ENCODE measurements at places on chromosomes 3 and 15.

- H3K27me3 ChIP-seq = no peaks in the 10 kb centered on the region
- no peak overlapping the region for H3K4me3 ChIP-seq
- DNase-seq = no peak
- no peak overlapping the region for H3K27ac ChIP-seq
Measured at GRCh38 chr3:126517986-126518778, 609 bp upstream of the UROC1 start.

- H3K27ac ChIP-seq = no peak overlapping the region
- no peaks in the 10 kb centered on the region for H3K36me3 ChIP-seq
- no peaks in the 10 kb centered on the region for H3K4me1 ChIP-seq
- H3K4me3 ChIP-seq = no peak overlapping the region
- no peaks in the 10 kb centered on the region for H3K27me3 ChIP-seq
Measured at GRCh38 chr3:61358364-61358763, 107.1 kb upstream of the FHIT start.

DNA sequence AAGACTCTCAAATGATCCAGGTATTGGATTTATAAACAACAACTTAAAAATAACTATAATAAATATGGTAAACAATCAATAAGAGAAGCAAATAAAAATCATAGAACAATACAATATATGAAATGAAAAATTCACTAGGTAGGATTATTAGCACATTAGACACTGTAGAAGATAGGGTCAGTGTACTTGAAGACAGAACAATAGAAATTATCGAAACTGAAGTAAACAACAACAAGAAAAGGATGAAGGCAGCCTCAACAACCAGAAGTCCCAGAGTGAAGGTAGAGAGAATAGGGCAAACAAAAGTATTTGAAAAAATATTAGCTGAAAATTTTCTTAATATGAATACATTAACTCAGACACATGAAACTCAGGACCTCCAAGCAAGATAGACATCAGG lies 11.9 kb downstream of the IQCB1 start:
- DNase-seq = no peak
- H3K36me3 ChIP-seq = peaks cover 56% of the 10 kb centered on the region
- no peak overlapping the region for H3K4me3 ChIP-seq
- H3K27ac ChIP-seq = peak overlapping the region; percentile 45
- peaks cover 6% of the 10 kb centered on the region for H3K4me1 ChIP-seq

- H3K27me3 ChIP-seq = no peaks in the 10 kb centered on the region
- H3K4me3 ChIP-seq = no peak overlapping the region
- no peak for DNase-seq
- H3K36me3 ChIP-seq = no peaks in the 10 kb centered on the region
- no peaks in the 10 kb centered on the region for H3K4me1 ChIP-seq
Measured at GRCh38 chr3:151321526-151321925, 4.9 kb upstream of the GPR87 start.

DNA sequence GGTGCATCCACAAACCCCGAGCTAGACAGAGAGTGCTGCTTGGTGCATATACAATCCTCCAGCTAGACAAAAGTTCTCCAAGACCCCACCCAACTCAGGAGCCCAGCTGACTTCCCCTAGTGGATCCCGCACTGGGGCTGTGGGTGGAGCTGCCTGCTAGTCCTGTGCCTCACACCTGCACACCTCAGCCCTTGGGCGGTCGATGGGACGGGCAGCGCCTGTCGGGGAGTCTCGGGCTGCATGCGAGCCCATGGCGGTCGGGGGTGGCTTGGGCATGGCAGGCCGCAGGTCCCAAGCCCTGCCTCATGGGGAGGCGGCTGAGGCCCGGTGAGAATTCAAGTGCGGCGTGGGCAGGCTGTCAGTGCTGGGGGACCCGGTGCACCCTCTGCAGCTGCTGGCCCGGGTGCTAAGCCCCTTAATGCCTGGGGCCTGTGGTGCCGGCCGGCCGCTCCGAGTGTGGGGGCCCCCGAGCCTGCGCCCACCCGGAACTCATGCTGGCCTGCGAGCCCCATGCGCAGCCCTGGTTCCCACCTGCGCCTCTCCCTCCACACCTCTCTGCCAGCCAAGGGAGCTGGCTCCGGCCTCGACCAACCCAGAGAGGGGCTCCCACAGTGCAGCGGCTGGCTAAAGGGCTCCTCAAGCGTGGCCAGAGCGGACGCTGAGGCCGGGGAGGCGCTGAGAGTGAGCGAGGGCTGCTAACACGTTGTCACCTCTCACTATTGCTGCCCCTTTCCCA lies 31.0 kb downstream of the ZNF589 start:
- H3K4me1 ChIP-seq = no peaks in the 10 kb centered on the region
- DNase-seq = no peak
- H3K36me3 ChIP-seq = peaks cover 18% of the 10 kb centered on the region
- no peaks in the 10 kb centered on the region for H3K27me3 ChIP-seq

- no peaks in the 10 kb centered on the region for H3K27me3 ChIP-seq
- H3K36me3 ChIP-seq = no peaks in the 10 kb centered on the region
- no peak overlapping the region for H3K27ac ChIP-seq
- no peak overlapping the region for H3K4me3 ChIP-seq
- no peaks in the 10 kb centered on the region for H3K4me1 ChIP-seq
Measured at GRCh38 chr3:165644331-165644730, 192.9 kb downstream of the BCHE start.

GRCh38 chr3:90011131-90011530 lies 903.7 kb downstream of the EPHA3 start:
- H3K4me3 ChIP-seq = no peak overlapping the region
- H3K27ac ChIP-seq = peak overlapping the region; percentile 7
- H3K27me3 ChIP-seq = no peaks in the 10 kb centered on the region
- DNase-seq = no peak

- no peaks in the 10 kb centered on the region for H3K36me3 ChIP-seq
- no peak overlapping the region for H3K27ac ChIP-seq
- no peak for DNase-seq
- no peak overlapping the region for H3K4me3 ChIP-seq
- no peaks in the 10 kb centered on the region for H3K27me3 ChIP-seq
- H3K4me1 ChIP-seq = no peaks in the 10 kb centered on the region
Measured at GRCh38 chr15:57025264-57025926, 107.0 kb downstream of the TCF12 start.

DNA sequence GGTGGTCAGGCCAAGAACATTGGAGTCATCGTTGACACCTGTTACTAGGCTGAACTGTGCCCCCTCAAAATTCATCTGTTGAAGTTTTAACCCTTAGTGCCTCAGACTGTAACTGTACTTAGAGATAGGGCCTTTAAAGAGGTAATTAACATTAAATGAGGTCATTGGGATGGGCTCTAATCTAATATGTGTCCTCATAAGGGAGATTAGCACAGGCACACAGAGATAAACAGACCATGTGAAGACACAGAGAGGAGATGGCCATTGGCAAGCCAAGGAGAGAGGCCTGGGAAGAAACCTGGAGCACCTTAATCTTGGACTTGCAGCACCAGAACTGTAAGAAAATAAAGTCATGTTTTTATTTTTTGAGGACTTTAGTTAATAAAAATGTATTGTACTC lies 59.6 kb downstream of the PLCL2 start:
- H3K4me3 ChIP-seq = no peak overlapping the region
- no peaks in the 10 kb centered on the region for H3K4me1 ChIP-seq
- H3K27ac ChIP-seq = no peak overlapping the region
- DNase-seq = no peak
- no peaks in the 10 kb centered on the region for H3K27me3 ChIP-seq

DNA sequence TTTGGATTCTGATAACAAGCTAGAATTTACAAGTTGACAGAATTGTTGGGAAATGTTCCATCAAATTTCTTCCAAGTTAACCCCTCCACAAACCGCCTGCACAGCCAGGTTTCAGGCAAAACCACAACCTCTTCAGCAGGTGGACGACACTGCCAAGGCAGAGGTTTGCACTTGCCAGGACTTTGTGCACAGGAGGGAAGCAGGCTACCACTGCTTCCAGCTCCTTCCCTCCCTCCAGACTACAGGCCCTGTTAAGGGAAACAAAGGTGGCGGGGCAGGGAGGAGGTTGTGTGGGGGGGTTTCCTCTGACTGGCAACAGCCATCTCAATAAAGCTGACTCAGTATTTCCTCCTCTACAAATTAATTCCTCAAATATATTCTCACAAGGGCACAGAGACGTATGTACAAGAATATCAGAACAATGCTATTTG lies 42.2 kb downstream of the TBC1D2B start:
- peaks cover 4% of the 10 kb centered on the region for H3K36me3 ChIP-seq
- H3K4me3 ChIP-seq = no peak overlapping the region
- H3K4me1 ChIP-seq = peaks cover 5% of the 10 kb centered on the region

- no peak for DNase-seq
- H3K27ac ChIP-seq = no peak overlapping the region
- H3K4me3 ChIP-seq = no peak overlapping the region
Measured at GRCh38 chr3:40333852-40334251, 24.3 kb downstream of the EIF1B start.

DNA sequence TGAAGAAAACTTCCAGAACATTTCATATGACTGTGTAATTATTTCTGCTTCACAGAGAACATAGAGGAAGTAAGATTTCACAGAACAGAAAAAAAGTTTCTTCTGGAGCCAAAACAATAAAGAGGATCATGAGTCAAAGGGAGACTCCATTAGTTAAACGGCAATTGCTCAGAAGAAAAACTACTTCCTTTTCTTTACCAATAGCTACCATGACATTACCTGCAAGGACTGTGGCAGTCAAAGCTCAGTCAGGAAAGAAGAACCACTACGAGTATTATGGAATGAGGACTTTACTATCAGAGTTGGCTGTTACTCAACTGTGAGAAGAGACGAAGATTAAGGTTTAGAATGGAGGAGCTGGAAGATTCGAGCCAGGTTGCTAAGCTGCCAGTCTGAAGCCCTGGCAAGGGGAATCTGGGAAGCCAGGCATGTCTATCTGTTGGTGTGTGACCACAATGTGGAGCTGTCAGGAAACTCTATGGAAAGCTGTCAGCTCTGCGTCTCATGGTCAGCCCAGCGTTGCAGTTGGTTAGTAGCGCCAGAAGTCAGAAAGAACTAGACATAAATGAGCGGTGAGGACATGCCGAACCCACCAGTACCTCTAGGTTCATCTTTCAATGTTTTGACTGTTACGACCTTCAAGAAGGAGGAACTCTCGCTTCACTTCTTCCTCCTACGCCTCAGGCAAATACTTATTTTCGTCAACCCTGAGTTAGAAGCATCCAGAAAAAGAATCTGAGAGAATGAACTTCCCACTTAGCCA lies 604.3 kb downstream of the FGF12 start:
- H3K4me3 ChIP-seq = no peak overlapping the region
- H3K36me3 ChIP-seq = no peaks in the 10 kb centered on the region
- H3K4me1 ChIP-seq = no peaks in the 10 kb centered on the region
- no peak overlapping the region for H3K27ac ChIP-seq
- no peaks in the 10 kb centered on the region for H3K27me3 ChIP-seq

DNA sequence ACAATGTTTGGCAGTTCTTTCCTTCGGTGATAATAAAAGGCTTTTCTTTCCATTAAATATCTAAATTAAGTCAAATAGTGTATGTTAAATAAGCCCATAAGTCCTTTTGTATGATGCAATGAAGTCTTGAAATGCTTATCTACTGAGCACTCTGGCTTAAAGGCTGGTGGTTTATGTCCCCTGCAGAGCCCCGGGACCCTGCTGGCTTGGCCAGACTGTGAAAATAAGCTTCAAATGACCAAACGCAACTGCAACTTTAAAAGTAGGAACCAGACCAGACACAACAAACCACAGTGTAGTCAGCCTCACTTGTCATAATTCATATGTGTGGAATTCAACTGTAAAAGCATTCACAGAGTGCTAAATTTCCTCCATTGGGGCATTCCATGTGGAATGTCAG lies 72.5 kb downstream of the FOXP1 start:
- no peaks in the 10 kb centered on the region for H3K36me3 ChIP-seq
- no peaks in the 10 kb centered on the region for H3K4me1 ChIP-seq
- peak overlapping the region; percentile 6 for H3K4me3 ChIP-seq
- no peaks in the 10 kb centered on the region for H3K27me3 ChIP-seq

DNA sequence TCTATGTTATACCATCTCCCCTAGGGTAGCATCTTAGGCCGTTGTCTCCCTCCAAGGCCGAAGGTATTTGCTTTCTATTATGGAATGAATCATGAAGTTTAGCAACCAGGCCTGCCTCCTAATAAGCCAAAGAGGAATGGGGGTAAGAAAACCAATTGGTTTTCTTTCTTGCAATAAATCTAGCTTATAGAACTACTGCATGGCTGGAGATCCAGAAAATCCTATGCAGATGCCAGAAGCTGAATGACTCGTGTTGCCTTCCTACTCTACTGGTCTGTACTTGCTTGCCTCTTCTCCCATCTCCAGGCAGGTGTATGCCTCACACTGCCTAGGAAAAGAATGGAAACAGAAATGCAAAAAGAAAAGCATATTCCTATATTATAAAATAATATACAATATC lies 31.1 kb upstream of the IL16 start:
- no peaks in the 10 kb centered on the region for H3K27me3 ChIP-seq
- no peak overlapping the region for H3K4me3 ChIP-seq
- H3K36me3 ChIP-seq = no peaks in the 10 kb centered on the region
- H3K4me1 ChIP-seq = no peaks in the 10 kb centered on the region
- no peak for DNase-seq
- H3K27ac ChIP-seq = no peak overlapping the region

GRCh38 chr3:24096271-24096670 lies 151.2 kb downstream of the NR1D2 start:
- H3K36me3 ChIP-seq = no peaks in the 10 kb centered on the region
- H3K27me3 ChIP-seq = no peaks in the 10 kb centered on the region
- DNase-seq = no peak

- H3K27ac ChIP-seq = no peak overlapping the region
- H3K4me1 ChIP-seq = no peaks in the 10 kb centered on the region
- no peak overlapping the region for H3K4me3 ChIP-seq
Measured at GRCh38 chr3:79255702-79256101, 512.1 kb downstream of the ROBO1 start.

DNA sequence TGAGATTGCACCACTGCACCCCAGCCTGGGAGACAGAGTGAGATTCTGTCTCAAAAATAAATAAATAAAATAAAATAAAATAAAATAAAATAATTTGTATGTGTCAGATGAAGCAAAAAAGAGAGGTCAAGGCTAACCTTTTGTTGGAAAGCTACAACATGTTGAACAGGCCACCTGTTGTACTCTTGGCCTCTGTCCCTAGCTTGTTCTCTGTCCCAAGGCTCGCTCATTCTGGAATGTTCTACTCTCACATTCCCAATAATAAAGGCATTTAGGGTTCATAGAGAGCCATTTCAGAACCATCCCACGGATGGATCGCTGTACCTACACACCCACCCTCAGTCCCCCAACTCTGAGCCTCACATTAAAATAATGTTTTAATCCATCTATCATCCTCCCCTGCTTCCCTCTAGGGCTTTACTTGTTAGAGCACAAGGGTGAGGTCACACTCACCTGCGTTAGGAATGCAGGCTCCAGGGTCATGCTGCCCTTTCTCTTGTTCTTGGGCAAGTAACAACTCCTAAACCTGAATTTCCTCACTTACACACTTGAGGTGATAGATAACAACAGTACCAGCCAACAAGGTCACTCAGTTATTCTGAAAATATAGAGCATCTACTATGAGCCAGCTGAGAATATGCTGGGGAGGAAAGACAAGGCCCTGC lies 24.9 kb upstream of the KCTD6 start:
- H3K4me3 ChIP-seq = no peak overlapping the region
- no peaks in the 10 kb centered on the region for H3K4me1 ChIP-seq
- no peak overlapping the region for H3K27ac ChIP-seq
- DNase-seq = no peak
- H3K27me3 ChIP-seq = no peaks in the 10 kb centered on the region

Data from ascending aorta (tissue), 2 donors.